ENCODE measurements at places on chromosomes 4 and X.
A peak's percentile ranks its signal among the peaks of the same experiment; 100 is the strongest.

- DNase-seq, result no peak
Observed at GRCh38 chr4:75630937-75631329, 605 bp upstream of the CDKL2 start.

DNA sequence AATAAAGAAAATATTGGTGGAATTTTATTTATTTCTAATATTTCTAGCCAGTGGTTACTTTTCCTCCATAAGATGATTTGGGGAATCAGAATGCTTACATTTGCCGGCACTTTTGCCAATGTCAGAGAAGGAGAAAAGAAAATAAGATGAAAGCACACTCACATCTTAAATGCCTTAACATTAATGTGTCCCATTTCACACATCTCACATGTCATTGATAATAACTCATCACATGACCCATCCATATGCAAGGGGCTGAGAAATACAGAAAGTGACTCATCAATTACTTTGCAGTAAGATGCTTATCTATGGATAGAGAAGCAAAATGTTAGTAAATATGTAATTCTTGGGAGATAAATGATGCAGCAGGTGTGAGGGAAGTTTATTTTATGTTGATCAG is 1531.0 kb downstream of the PCDH7 start:
- no peak for DNase-seq

GRCh38 chr4:148030193-148030873 is 298.4 kb downstream of the ARHGAP10 start:
- no peak for DNase-seq

DNA sequence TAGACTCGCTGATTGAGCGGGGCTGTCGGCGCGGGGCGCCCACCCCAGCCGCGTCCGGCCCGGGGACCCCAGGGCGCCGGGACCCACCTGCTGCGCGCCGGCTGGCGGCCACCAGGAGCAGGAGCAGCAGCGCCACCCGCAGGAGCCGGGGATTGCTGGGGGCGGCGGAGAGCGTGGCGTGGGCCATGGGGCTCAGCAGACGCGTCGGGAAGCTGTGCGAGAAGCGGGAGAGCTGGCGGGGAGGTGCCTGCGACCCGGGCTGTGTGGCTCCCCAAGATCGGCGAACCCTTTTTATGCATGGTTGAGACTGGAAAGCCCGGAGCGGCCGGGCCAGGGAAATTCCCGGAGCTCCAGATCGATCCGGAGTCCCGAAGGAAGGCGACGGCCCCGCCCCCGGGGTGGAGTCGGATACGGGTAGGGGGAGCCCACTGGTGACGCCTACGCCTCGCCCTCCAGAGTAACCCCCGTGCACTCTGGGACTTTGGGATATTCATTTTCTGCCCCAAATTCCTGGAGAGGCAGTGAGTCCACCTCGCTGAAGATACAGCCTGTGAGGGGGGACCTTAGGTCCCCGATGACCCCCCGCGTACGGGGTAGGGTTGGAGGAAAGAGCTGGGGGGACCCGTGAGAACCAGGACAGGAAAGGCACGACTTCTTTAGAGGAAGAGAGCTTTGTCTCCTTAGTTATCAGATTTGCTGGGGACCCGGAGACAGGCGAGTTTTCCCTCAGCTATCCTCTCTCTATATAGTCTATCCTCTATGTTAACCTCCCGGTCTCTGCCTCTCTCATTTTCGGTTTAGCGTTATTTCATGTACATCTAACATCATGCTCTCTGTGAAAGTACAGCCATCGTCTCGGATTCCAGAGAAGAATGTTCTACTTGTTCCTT is at the start of gene CXCL3:
Gene CXCL3 (minus strand): TSS at position 265 of the 890 bp plus-strand sequence. CDS start 78 bp downstream, at position 187.
- no peak for DNase-seq

GRCh38 chr4:146462251-146462650 is 59.5 kb downstream of the SLC10A7 start:
- no peak for DNase-seq

- no peak for DNase-seq
Observed at GRCh38 chr4:98838977-98839618, 89.8 kb downstream of the EIF4E start.

- DNase-seq, result no peak
Observed at GRCh38 chr4:76354517-76355473, 48.3 kb downstream of the STBD1 start.

DNA sequence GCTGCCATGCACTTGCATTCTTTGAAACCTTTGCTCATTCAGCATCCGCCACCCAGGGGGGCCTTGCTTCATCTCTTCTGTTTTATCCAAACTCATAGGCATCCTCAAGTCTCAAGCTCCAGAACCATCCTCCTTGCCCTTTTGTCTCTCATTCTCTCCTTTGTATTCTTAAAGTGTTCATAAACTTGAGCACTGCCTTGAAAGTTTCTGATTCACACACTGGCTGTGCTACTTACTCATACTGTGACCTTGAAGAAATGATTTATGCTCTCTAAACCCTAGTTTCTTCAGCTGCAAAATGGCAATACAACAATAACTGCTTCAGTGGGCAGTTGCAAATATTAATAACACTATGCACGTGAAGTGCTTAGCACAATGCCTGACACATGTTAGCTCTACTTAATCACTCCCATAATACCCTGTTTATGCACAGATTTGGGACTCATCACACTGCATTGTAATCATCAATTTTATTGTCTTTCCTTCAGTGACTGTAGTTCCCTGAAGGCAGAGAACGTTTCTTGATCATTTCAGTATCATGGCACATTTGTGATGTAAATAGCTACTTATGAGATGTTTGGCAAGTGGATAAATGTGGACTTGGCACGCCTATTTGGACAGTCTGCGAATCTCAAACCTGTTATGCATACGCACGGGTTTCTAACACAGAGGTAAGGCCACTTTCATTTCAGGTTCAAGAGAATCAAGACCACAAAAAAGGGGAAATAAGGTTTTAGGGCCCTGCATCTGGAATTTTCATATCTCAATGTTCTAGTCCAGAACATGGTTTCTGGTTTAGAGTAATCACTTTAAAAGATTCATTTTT is 291.0 kb downstream of the LDB2 start:
- DNase-seq, result no peak

GRCh38 chr4:24770667-24771066 is 24.7 kb upstream of the SOD3 start:
- DNase-seq, result no peak

- DNase-seq, result no peak
Observed at GRCh38 chr4:169013396-169013795, 3.3 kb upstream of the CBR4 start.

- DNase-seq, result no peak
Observed at GRCh38 chr4:20347531-20347930, 95.8 kb downstream of the SLIT2 start.

DNA sequence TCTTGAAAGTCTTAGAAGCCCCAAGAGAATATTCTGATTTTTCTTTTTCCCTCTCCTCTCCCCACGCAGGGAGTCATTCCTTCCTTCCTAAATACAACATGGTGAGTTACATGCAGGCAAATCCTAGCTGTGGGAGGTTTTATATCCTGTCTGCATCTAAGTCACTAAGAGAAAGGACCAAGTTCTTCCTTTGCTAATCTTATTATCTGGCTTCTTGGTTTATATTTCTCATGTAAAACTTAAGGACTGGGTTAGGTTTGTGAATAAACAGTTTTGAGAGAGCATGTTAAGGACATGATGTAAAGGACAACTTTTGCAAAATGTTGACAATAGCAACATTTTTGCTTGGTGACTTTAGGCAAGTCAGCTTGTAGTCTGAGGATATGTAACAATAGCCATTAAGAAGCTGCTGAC is 5.1 kb upstream of the CXCL9 start:
- DNase-seq, result no peak

DNA sequence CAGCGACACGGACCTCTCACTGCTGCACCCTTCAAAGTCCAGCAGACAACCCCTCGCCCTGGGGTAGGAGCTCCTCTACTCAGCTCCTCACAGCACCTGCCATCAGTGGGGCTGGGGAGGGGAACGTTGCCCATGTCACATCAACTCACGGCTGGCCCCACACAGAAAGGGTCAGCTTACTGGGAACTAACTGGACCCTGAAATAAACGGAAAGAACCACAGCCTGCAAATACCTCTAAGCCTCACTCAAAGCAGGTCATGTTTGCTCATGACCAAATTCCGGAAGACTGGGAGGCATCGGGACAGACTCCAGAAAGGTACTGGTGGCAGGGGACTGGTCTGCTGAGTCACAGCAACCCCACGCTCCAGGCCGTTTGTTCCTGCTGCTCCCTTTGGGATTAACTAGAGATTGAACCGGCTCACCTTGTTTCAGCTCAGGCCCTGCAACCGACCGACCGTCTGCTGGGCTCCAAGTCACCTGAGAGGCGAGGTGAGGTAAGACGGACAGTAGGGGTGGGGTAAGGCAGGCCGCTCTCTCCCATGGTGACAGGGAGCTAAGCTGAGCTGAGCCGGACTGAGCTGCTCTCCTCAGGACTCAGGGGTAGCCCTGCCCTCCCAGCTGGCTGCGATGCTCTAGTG is 5.6 kb downstream of the G6PD start:
- no peak for DNase-seq

GRCh38 chr4:79551555-79551954 is 143.5 kb upstream of the GK2 start:
- no peak for DNase-seq

GRCh38 chrX:120304256-120304655 is 7.0 kb downstream of the TMEM255A start:
- DNase-seq, result no peak

DNA sequence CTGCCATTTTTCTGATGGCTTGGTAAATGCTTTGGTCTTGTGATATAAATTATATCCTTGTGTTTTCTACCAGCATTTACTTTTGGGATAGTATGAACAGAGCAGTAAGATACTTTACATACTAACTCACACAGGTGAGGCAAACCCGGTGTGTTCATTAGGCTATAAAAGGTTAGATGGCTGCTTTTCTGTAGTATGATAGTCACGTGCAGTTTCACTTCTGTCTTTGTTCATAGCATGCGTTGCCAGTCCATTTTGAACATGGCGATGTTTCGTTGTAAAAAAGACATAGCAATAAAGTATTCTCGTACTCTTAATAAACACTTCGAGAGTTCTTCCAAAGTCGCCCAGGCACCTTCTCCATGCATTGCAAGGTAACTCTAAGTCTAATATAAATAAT is 88.4 kb downstream of the KLHL8 start:
- DNase-seq, result no peak

DNA sequence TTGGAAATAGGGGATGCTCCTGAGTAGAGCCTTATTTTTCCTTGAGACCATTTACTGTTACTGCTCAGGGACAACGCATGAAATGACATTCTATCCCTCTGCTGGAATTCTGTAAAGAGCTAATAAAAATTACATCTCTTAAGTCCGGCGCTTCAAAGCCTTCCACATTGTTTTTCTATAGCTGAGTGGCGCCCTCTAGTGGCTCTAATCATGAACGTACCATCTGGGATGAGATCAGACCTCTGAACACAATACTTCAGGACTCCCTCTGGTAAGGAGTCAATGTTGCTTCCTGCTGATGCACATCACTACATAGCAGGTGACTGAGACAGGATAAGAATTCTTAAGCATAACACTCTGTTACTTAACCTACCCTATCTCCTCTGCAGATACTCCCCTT is 6.0 kb downstream of the HMGN5 start:
- DNase-seq, result peak; percentile 34

GRCh38 chr4:128347175-128347868 is 59.7 kb upstream of the PGRMC2 start:
- no peak for DNase-seq

DNA sequence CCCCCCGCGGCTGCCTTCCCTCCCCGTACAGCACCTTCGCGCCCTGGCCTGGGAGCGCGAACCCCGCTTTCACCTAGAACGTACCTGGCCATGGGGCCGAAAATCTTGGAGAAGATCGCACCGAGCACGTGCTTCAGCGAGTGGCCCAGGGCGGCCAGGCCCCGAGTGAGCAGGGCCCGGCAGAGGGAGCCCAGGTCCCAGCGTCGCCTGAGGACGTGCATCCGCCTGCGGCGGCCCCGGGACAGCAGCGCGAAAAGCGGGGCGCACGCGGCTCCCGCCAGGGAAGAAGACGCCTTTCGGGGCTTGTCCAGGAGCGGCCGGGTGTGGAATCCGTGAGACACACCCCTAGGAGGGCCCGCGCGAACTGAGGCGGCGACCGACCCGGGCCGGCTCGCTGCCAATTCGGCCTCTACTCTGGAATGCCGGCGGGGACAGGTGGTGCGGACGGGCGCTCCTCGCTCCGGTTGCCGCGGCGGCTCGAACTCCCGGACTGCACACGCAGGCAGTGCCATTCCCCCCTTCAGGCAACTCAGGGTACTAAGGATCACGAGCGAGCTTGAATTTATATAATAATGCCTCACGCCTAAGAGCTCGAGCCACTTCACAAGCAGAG is at the start of gene HS6ST2:
Gene HS6ST2 (minus strand): TSS at position 539 of the 613 bp plus-strand sequence.
- DNase-seq, result peak; percentile 0

GRCh38 chrX:3407121-3407520 is 60.7 kb upstream of the MXRA5 start:
- DNase-seq, result no peak

DNA sequence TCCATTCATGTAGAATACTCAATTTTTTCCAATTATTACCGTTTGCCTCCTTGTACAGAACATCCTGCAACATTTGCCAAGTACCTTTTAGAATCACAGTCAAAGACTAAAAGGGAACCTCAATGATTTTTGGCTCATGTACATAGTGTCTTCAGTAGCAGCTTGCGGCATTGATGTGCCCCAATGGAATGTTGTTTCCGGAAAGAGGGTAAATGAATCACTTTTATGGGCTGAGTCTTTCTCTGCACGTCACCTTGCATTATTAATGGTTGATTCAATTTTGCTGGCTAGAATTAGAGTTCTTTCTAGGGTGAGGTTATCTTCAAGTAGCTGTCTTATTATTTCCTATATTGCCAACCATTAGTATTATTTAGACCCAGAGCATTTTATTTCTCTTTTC is 116.9 kb upstream of the GABRA2 start:
- DNase-seq, result no peak

GRCh38 chrX:137034508-137034872 is 695 bp upstream of the GPR101 start:
- no peak for DNase-seq

- no peak for DNase-seq
Observed at GRCh38 chr4:154471032-154471431, 20.6 kb downstream of the DCHS2 start.

GRCh38 chr4:158170691-158171561 is 1.9 kb downstream of the GASK1B start:
- peak; percentile 16 for DNase-seq

GRCh38 chr4:98630737-98631454 is 27.5 kb downstream of the TSPAN5 start:
- DNase-seq, result no peak

DNA sequence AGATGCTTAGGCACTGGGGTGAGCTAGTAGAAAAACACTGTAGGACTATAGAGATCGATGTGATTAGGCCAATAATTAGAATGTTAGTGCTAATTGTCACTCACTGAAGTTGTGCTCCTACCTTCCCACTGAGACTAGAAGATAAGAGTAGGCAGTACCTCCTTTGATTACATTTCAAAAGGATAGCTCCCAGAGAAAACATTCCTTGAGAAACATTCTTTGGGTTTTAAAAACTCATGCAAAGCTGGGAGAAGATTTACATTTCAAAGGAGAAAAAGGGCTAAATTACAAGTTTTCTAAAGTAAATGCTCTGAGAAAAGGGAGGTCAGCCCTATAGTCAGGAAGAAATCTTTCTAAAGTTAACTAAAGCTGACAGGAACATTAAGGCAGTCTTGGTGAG is 860.3 kb upstream of the NDST4 start:
- DNase-seq, result no peak

- DNase-seq, result no peak
Observed at GRCh38 chr4:38455092-38455862, 208.7 kb upstream of the KLF3 start.

- DNase-seq, result no peak
Observed at GRCh38 chr4:52657618-52658501, 1.2 kb downstream of the USP46 start.

GRCh38 chr4:91058345-91058744 is 931.2 kb downstream of the CCSER1 start:
- no peak for DNase-seq

- DNase-seq, result no peak
Observed at GRCh38 chr4:5460106-5460801, 248.1 kb downstream of the EVC2 start.

Measured in stimulated activated CD4-positive, alpha-beta T cell treated with anti-CD3 and anti-CD28 coated beads, Interleukin-12 subunit alpha, Interleukin-12 subunit beta, amount 100 ng/mL, for 24 hours (primary cell).